Hematopoietic multipotent progenitor cell treated with erythropoietin and hydrocortisone succinate and interleukin-3 and kit ligand, for 15 days (in vitro differentiated cells): ENCODE measurements at places on chromosomes 12 and 14.

GRCh38 chr14:75331471-75331870 lies 52.8 kb downstream of the FOS start:
- DNase-seq, result no peak

- DNase-seq, result no peak
These were observed 4.5 kb downstream of the OR10AD1 start for GRCh38 chr12:48198672-48198971.

- DNase-seq, result no peak
These were observed 85.5 kb downstream of the CEP83 start for GRCh38 chr12:94374124-94374523.

DNA sequence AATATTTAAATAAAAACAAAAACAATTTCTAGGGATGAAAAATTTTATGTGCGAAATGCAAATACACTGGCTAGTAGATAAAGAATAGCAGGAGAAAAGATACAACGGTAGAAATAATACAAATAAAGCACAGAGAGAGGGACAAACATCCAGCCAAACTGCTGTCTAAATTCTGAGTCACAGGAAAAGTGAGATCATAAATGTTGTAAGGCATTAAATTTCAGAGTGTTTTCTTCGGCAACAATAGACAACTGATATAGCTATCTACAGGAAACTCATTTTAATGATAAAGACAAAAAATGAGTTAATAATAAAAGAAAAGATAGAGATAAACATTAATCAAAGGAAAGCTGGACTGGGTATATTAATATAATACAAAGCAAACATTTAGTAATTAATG lies 122.2 kb downstream of the NTS start:
- no peak for DNase-seq

DNA sequence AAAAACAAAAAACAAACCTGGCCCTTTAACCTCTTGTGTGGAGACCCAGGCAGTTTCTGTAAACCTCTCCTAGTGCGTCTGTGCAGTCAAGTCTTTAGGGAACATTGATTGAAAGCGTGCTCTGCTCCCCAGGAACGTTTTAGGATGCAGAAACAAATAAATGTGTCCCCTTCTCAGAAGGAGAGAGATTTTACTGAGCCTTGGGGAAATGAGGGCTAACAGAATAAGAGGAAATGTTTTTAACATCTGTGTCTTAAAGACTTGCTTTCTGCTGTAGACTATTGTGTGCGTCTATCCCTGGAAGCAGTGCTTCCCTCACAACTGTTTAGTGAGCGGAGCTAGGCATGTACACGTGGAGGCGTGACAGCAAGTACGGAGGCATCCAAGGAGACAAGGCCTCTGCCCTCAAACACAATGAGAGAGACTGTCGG lies 54.3 kb downstream of the TECPR2 start:
- no peak for DNase-seq

GRCh38 chr12:71641390-71641789 lies 22.3 kb downstream of the ZFC3H1 start:
- no peak for DNase-seq

- DNase-seq, result no peak
These were observed 157.5 kb downstream of the PIWIL1 start for GRCh38 chr12:130495156-130495555.

DNA sequence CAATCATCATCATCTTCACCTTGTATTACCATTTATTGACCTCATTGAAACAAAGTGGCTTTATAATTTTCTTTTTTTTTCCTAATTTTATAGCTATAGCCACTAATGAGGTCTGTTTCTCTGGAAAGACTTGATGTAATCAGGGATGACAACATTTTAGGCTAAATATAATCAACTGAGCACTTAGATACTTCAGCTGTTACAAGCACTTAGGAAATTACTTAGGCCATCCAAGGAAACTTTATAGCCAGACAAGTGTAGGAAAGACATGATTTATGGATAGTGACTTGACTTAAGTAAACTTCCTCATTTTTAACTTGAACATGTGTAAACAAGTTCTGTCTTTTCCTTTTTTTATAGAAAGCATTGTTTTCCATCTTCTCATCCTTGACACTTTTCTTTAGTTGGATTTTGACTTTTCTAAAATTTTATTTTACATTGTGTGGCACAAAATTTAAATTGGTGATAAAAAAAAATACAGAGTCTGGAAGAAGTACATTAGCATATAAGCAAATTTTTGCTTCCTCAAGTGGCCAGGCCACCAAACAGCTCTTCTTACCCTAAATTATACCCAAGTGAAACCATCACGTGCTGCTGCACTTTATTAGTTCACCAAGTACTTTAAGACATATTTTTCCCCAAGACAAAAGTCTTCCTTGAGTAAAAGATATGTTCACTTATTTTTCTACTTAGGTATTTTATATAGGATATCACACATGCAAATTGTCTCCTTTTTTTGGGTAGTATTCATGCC lies 15.1 kb downstream of the CPNE8 start:
- DNase-seq, result no peak

DNA sequence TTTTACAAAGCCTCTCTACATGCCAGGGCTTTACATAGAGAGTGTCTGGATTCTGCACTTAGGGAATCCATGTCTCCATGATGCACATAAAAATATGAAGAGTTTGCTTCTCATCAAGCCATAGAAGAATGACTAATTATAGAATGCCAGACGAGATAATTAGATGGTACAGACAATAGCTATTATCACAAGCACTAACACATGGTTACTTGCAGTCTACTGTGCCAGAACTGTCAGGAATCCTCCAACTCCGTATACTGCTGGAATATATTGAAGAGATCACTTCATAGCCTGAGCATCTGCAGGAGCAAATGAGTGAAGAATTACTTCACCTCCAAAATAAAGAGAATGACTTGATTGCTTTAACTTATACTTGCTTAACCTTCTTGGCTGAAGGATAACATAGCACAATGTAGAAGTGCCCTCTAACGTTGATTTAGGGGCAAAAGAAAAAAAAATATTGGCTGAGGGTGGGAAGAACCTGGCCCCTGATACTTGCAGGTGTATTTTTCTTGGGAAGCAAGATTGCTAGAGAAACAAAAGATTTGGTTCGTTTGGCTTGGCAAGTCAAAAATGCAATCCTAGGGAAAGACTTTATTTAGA lies 272.8 kb upstream of the FAR2 start:
- DNase-seq, result no peak

GRCh38 chr12:82810568-82810967 lies 123.9 kb downstream of the TMTC2 start:
- DNase-seq, result no peak

DNA sequence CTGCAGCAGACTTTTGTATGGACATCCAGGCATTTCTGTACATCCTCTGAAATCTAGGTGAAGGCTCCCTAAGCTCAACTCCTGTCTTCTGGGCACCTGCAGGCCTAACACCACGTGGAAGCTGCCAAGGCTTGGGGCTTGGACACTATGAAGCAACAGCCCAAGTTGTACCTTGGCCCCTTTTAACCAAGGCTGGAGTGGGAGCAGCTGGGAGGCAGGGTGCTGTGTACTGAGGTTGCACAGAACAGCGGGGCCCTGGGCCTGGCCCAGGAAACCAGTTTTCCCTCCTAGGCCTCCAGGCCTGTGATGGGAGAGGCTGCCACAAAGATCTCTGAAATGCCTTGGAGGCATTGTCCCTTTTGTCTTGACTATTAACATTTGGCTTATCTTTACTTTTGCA lies 214.4 kb upstream of the LRIG3 start:
- DNase-seq, result no peak

- DNase-seq, result no peak
These were observed 90.9 kb downstream of the GALNT9 start for GRCh38 chr12:132238488-132238854.

- no peak for DNase-seq
These were observed 51.4 kb upstream of the ANO2 start for GRCh38 chr12:5996459-5996858.

GRCh38 chr14:68910540-68910939 lies 68.6 kb downstream of the ACTN1 start:
- no peak for DNase-seq

DNA sequence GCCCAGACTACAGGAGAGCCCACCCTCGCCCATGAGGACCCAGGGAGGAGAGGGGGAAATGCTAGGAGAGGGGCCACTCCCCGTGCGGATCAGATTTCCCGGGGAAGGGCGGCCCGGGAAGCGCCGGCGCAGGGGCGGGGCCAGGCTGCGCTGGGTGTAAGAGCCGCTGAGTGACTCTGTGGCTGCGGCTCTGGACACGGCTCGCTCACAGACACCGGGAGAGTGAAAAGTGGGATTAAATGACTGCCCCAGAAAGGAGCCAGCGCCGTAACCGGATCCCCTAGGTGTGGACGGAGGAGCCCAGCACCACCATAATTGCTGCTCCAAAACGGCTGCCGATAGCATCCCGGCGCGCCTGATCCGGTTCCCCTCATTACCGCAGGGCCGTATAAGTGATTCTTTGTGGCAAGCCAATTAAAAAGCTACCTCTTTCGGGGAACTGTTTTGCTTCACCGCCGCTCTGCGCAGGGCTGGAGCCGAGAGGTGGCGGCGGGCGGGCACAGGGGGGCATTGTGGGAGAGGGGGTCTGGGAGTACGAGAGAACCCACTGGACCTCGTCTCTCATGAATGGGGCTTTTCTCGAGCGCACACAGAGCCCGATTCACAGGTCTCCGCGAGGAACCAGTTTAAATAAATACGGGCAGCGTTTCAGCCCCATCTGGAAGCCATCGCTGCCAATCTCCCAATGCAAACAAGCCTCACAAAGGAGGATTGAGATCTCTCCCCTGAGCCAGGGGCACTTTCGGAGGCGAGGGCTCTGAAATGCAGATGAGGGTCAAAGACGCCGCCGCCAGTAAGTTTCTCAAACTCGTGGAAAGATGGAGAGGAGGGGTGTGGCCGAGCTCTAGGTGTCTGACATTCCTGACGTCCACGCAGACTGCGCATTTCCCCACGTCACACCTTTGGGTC lies 2.5 kb downstream of the COL2A1 start:
- no peak for DNase-seq
